Mesangial cell (primary cell): ENCODE measurements at places on chromosomes 2 and 18. TPM values are rescaled to one million over a fixed set of nuclear protein-coding genes. Genes with fewer than 3 reads are reported as not detected.

Gene PRSS56
- total RNA-seq = not detected in 2 replicates

Gene PSD4
- total RNA-seq = 2.6 and 8.5 TPM in 2 replicates

Gene EMILIN1
- total RNA-seq = 15.2 and 79.6 TPM in 2 replicates

Gene GPD2
- 19.1 and 25.9 TPM in 2 replicates for total RNA-seq

Gene STARD6
- total RNA-seq = 0.38 TPM in 1 of 2 replicates, not detected in the other

Gene MDH1B
- 0.49 and 1.4 TPM in 2 replicates for total RNA-seq

Gene CERKL
- total RNA-seq = 0.38 and 0.65 TPM in 2 replicates

Gene LINC00305
- not detected in 2 replicates for total RNA-seq

Gene FBXO15
- 0.76 and 0.98 TPM in 2 replicates for total RNA-seq

Gene CBLN2
- 0.25 TPM in 1 of 2 replicates, not detected in the other for total RNA-seq

Gene DIPK1C
- total RNA-seq = 0.13 TPM in 1 of 2 replicates, not detected in the other

Gene PSTPIP2
- total RNA-seq = 3.9 and 4.9 TPM in 2 replicates

Gene TMEM182
- total RNA-seq = 1.8 and 3.2 TPM in 2 replicates

Gene TSPYL6
- total RNA-seq = not detected in 2 replicates

Gene MAPK4
- total RNA-seq = under 0.01 and 0.63 TPM in 2 replicates

Gene UGT1A4
- not detected in 2 replicates for total RNA-seq

Gene TEX44
- not detected in 2 replicates for total RNA-seq

Gene SERPINB4
- not detected in 2 replicates for total RNA-seq

Gene VPS54
- total RNA-seq = 12.4 TPM in 2 replicates

Gene HADHB
- total RNA-seq = 57.0 and 75.0 TPM in 2 replicates

Gene BCL11A
- 3.6 and 5.6 TPM in 2 replicates for total RNA-seq

Gene EML4
- total RNA-seq = 25.3 and 28.6 TPM in 2 replicates

Gene ANO7
- 1.3 and 1.8 TPM in 2 replicates for total RNA-seq

Gene DSC2
- 10.4 TPM in 2 replicates for total RNA-seq
